LHCN-M2 (cell line): ENCODE measurements at places on chromosomes 2 and 18. TPM values are rescaled to one million over a fixed set of nuclear protein-coding genes. Genes with fewer than 3 reads are reported as not detected.

GRCh38 chr2:7619203-7619970 lies 702.2 kb downstream of the RNF144A start:
- no peak for DNase-seq

GRCh38 chr2:130966775-130967490 lies 126.3 kb downstream of the FAM168B start:
- DNase-seq: no peak

DNA sequence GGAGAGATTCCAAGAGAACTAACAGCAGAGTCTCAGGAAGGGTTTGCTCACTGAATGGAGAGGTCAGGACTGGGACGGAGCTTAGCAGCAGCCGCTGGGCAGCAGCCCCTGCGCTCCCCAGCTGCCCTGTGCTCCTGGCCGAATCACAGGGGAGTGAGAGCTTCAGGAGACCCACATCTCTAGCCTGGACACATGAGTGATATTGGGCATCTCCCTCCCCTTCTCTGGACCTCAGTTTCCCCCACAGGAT lies 511 bp downstream of the MATN3 start:
- DNase-seq: no peak

- no peak for DNase-seq
Measured at GRCh38 chr2:216793386-216793785, 66.5 kb downstream of the TNP1 start.

- DNase-seq: no peak
Measured at GRCh38 chr18:44590956-44591670, 89.6 kb upstream of the SETBP1 start.

DNA sequence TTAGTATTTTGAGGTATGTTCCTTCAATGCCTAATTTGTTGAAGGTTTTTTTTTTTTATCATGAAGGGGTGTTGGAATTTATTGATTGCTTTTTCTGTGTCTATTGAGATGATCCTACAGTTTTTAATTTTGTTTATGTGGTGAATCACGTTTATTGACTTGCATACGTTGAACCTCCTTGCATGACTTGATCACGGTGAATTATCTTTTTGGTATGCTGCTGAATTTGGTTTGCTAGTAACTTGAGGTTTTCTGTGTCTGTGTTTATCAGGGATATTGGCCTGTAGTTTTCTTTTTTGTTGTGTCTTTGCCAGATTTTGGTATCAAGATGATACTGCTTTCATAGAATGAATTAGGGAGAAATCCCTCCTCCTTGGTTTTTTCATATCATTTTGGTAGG lies 23.9 kb downstream of the CLIP4 start:
- no peak for DNase-seq

DNA sequence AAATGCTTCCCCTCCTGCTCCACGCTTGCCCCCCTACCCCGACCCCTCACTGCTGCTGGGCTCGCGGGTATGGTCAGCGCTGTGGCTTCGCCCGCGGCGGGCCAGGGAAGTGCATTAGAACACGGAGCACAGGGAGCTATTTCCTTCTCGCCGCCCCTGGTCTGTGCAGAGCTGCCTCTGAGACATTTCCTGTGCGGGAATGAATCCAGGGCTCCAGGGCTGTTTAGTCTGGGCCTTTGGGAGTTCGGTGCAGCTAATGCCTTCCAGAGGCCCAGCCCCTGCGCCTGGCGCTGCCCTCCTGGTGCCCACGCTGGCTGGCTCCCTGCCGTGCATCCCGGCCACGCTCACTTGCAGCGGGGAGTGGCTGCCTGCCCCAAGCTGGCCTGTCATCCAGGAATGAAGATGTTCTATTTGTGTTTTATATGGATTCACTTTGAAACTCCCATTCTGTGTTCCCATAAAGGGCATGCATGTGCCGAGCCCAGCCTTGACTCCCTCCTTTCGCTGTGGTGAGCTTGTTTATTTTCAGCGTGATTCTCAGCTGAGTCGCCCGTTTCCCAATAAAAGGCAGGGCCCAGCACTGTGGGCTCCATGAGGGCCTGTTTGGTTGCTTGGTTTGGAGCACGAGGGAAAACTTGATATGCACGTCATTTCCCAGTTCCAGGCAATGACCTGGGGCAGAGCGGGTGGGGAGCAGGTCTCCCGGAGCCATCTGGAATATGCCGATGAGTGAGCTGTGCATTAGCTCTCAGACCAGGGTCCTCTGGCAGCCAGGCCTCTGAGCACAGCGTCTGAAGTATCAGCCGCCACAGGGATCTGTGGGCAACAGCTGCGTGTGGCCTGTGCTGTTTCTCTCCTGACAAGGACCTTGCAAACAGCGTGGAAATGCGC lies 42.7 kb downstream of the SH3RF3 start:
- DNase-seq: peak; percentile 93

DNA sequence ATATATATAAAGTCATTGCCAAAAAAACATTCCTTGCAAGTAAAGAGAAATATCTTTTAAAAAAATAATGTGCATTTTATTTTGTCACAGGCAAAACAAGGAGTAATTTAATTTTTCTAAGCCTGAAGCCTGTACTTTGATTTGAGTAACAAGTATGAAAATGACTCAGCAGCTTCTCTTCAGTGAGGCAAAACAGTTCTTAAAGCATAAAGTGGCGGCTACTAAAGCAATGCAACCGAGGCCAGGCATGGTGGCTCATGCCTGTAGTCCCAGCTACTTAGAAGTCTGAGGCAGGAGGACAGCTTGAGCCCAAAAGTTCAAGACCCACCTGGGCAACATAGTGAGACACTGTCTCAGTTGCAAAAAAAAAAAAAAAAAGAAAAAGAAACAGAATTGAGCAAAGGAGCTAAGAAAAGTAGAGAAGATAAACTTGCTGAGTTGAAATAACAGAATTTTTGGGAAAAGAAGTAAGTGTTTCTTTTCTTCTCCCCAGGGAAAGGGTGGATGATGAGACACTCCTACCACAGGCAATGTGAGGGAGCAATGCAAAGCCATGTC lies 29.6 kb downstream of the DOK1 start:
- DNase-seq: peak; percentile 50

DNA sequence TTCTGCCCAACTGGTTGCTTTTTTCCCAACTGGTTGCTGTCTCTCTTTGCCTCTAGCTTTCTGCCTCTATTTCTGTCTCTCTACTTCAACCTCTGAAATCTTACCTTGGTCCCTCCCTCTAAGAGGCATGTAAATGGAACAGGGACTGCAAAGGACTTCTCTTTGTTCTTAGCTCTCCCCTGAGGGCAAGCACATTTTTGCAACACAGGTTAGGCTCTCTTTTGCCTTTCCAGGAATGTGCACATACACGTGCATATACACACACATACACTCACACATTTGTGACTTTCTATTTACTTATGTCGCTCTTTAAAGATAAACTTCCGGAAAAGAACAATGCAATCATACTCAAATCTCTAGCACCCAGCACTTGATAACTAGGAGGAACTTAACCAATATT lies 262.6 kb upstream of the DDX18 start:
- no peak for DNase-seq

DNA sequence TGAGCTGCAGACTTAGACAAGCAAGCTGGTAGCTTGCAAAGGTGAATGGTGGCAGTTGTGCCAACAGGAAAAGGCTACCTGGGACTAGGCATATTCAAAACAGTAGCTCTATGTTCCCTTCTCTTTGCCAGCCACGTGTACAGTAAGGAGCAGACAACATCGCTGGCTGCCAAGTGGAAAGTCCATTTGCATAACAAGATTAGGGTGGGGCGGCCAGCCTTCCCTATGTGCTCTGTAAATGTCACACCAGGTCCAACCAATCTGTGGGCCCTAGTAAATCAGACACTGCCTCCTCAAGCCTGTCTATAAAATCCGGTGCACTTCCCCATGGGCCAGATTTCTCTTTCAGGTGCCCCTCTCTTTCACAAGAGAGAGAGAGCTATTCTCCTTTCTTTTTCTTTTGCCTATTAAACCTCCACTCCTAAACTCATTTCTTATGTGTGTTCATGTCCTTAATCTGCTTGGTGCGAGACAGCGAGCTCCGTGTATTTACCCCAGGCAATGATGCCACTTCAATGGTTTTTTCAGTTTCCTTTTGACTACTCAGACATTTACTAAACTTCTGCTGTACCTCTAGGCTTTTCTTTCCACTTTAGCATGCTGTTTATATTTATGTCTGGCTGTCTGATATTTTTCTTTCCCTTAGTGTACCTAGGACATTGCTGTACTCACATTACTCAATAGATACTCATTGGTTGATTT lies 297.4 kb upstream of the GCFC2 start:
- no peak for DNase-seq

DNA sequence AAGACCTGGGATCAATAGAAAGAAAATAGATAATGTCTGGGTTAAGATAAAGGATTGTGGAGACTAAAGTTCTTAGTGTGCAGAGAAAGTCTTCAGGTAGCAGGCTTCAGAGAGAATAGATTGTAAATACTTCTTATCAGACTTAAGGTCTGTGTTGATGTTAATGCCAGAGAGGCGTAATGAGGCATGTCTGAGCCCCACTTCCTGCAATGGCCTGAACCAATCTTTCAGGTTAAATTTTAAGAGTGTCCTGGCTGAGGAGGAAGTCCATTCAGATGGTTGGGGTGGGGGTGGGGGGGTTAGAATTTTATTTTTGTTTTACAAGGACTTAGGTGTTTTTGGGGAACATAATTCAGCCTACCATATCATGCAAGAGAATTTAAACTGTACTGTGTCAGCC lies 129.5 kb downstream of the EVA1A start:
- DNase-seq: no peak

The ACTR1B gene
- 74.0 and 76.6 TPM in 2 replicates for total RNA-seq

The ACKR3 gene
- total RNA-seq: not detected in 2 replicates

The STPG4 gene
- total RNA-seq: 0.17 and 0.19 TPM in 2 replicates
